ENCODE measurements at places on chromosomes 3 and 15. TPM values are rescaled to one million over a fixed set of nuclear protein-coding genes. Genes with fewer than 3 reads are reported as not detected.

Gene TUSC7
- total RNA-seq: not detected

Gene SLC9C1
- 0.56 TPM for total RNA-seq

Gene NSUN3
- 11.3 TPM for total RNA-seq

Gene MYO1E
- total RNA-seq: 196 TPM

Gene LRRC2
- total RNA-seq: 3.6 TPM

Gene HESX1
- 0.85 TPM for total RNA-seq

Gene KLHL40
- not detected for total RNA-seq

Gene RASSF1
- total RNA-seq: 49.3 TPM

Gene TMCO5A
- total RNA-seq: not detected

Gene CAMKV
- total RNA-seq: under 0.01 TPM

Gene GOLGA6D
- not detected for total RNA-seq

Gene GPR87
- under 0.01 TPM for total RNA-seq

Gene NEK10
- 27.6 TPM for total RNA-seq

Gene UPK1B
- 0.19 TPM for total RNA-seq

Gene OXSM
- total RNA-seq: 12.4 TPM

Gene PLSCR5
- total RNA-seq: not detected

Gene FBXL22
- total RNA-seq: 0.58 TPM

Gene MOBP
- under 0.01 TPM for total RNA-seq

Gene TRANK1
- 15.5 TPM for total RNA-seq

Gene IREB2
- 31.9 TPM for total RNA-seq

Gene MYL3
- total RNA-seq: not detected

Gene MASP1
- total RNA-seq: 6.2 TPM

Gene ITGA11
- 9.6 TPM for total RNA-seq

Gene IVD
- total RNA-seq: 41.7 TPM

Gene OXTR
- total RNA-seq: 29.9 TPM

Gene PRSS50
- total RNA-seq: not detected

Gene MYLK
- total RNA-seq: 46.6 TPM

Gene STRIT1
- not detected for total RNA-seq

Gene UBE2E2
- total RNA-seq: 63.3 TPM

Gene SLC51B
- total RNA-seq: not detected

Gene GOLGA6A
- total RNA-seq: under 0.01 TPM

Gene ZNF609
- total RNA-seq: 16.1 TPM

Gene CACNA2D3
- 0.85 TPM for total RNA-seq

Gene CD200R1
- under 0.01 TPM for total RNA-seq

Gene TNFAIP8L3
- 17.8 TPM for total RNA-seq
